ENCODE measurements at places on chromosomes 12 and 14. TPM values are rescaled to one million over a fixed set of nuclear protein-coding genes. Genes with fewer than 3 reads are reported as not detected.
A peak's percentile ranks its signal among the peaks of the same experiment; 100 is the strongest.

- H3K27me3 ChIP-seq: no peaks in the 10 kb centered on the region
- no peak overlapping the region for H3K4me3 ChIP-seq
- H3K4me1 ChIP-seq: no peaks in the 10 kb centered on the region
- DNase-seq: no peak
- H3K27ac ChIP-seq: no peak overlapping the region
Observed at GRCh38 chr12:2457215-2457932, 337.4 kb upstream of the FKBP4 start.

Gene TMPRSS12
- not detected for total RNA-seq

- H3K36me3 ChIP-seq: no peaks in the 10 kb centered on the region
- no peak for DNase-seq
- H3K4me1 ChIP-seq: no peaks in the 10 kb centered on the region
- H3K27ac ChIP-seq: no peak overlapping the region
Observed at GRCh38 chr12:24034160-24034559, 84.7 kb upstream of the SOX5 start.

DNA sequence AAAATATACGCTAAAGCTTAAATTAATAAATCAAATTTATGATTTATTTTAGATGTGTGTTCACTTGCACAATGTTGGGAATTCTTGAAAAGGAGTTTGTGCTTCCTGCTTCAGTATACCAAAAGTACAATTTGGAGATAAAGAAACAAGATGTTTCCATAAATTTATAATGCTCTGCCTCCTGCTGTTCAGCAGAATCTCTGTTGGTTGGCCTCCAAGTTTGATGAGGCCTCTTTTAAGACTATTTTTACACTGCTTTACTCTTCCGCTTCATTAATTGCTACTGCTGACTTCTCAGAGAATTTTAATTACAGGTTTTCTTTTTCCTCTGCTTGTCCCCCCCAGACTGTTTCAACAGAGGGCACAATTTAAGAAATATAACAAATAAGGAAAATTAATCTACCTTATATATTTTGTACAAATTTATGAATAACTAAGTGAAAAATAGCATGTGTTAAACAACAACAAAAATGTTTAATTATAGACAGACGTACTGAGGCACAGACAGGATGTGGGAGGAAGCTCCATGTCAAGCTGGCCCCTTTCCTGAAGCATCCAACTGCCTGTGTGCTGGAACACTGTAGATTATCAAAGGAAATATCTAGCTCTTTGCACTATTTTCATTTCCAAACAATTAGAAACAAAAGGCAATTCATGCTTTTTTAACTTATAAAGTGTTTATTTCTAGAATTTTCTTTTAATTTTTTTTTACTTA, 83.9 kb downstream of the PIK3C2G start:
- DNase-seq: no peak
- no peaks in the 10 kb centered on the region for H3K36me3 ChIP-seq
- no peak overlapping the region for H3K4me3 ChIP-seq
- no peak overlapping the region for H3K27ac ChIP-seq

GRCh38 chr12:125282921-125283320, 217.7 kb downstream of the AACS start:
- no peak for DNase-seq
- no peaks in the 10 kb centered on the region for H3K4me1 ChIP-seq
- no peak overlapping the region for H3K4me3 ChIP-seq
- no peaks in the 10 kb centered on the region for H3K27me3 ChIP-seq
- no peaks in the 10 kb centered on the region for H3K36me3 ChIP-seq
- H3K27ac ChIP-seq: no peak overlapping the region

DNA sequence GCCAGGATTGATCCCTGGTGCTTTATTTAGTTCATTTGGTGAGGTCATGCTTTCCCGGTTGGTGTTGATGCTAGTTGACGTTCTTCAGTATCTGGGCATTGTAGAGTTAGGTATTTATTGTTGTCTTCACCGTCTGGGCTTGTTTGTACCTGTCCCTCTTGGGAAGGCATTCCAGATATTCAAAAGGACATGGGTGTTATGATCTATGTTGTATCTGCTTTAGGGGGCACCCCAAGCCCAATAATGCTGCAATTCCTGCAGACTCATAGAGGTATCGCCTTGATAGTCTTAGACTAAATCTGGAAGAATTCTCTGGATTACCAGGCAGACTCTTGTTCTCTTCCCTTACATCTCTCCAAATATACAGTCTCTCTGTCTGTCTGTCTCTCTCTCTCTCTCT, 42.1 kb downstream of the AK7 start:
- DNase-seq: no peak
- H3K27me3 ChIP-seq: no peaks in the 10 kb centered on the region
- H3K36me3 ChIP-seq: no peaks in the 10 kb centered on the region
- no peaks in the 10 kb centered on the region for H3K4me1 ChIP-seq

Gene NEK9
- 36.3 TPM for total RNA-seq

Gene P2RX7
- 0.41 TPM for total RNA-seq

GRCh38 chr12:65313719-65314317, 35.3 kb downstream of the MSRB3 start:
- H3K27me3 ChIP-seq: no peaks in the 10 kb centered on the region
- no peak overlapping the region for H3K4me3 ChIP-seq
- H3K36me3 ChIP-seq: no peaks in the 10 kb centered on the region

Gene LPAR5
- 0.75 TPM for total RNA-seq

Gene PAN2
- total RNA-seq: 33.0 TPM

DNA sequence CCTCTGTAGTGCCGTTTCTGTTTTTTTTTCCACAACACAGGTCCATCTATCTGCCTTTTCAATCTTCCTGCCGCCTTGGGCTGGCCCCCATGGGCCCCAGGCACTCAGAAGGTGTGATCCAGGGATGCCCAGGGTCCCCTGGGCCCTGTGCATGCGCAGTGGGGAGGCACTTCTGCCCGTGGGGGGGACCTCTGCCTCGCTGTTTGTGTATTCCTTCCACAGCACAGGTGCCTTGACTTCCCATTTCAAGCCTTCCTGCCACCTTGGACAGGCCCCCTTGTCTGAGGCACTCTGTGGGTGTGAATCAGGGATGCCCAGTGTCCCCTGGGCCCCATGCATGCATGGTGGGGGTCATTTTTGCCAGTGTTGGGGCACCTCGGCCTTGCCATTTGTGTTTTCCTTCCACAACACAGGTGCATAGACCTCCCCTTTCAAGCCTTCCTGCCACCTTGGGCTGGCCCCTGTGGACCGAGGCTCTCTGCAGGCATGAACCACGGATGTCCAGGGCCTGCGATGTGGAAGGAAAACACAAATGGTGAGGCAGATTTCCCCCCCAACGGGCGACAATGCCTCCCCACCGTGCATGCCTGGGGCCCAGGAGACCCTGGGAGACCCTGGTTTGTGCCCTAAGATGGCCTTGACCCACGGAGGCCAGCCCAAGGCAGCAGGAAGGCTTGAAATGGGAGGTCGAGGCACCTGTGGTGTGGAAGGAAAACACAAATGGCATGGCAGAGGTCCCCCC, 366.5 kb downstream of the ALG10 start:
- no peaks in the 10 kb centered on the region for H3K27me3 ChIP-seq
- DNase-seq: no peak
- H3K27ac ChIP-seq: no peak overlapping the region
- no peak overlapping the region for H3K4me3 ChIP-seq

DNA sequence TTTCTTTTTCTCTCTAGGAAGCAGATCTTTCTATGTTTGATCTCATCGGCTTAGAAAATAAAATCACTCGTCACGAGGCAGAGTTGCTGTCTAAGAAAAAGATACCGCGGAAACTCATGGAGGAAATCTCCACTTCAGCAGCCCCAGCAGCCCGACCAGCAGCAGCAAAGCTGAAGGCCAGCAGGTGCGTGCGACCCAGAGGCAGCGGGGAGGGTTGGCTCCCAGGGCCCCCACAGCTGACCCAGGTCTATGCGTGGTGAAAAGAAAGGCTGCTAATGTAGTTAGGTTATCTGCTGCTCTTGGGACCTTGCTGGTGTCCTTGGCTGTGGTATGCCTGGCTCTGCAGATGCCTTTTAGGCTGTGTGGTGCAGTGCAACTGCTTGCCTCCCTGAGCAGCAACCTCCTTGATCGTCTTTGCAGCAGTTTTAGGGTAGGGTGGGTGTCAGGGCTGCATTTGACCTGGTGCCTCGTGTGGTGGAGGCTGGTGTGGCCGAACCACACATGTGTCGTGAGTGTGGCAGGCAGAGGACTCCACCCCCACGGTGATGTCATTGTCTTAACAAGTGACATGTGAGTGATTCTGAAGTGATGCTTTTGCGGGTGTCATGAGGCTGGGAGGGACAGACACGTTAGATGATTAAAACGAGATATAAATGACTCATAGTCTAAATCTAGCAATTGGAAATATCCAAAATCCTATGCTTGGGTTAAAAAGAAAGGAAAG, 68.6 kb downstream of the EP400 start:
- H3K36me3 ChIP-seq: peaks cover 75% of the 10 kb centered on the region
- H3K27ac ChIP-seq: no peak overlapping the region

- H3K4me3 ChIP-seq: peak overlapping the region; percentile 93
- DNase-seq: no peak
- no peaks in the 10 kb centered on the region for H3K27me3 ChIP-seq
- peaks cover 26% of the 10 kb centered on the region for H3K4me1 ChIP-seq
- no peaks in the 10 kb centered on the region for H3K36me3 ChIP-seq
- peak overlapping the region; percentile 96 for H3K27ac ChIP-seq
Observed at GRCh38 chr14:74085828-74086227, 1.1 kb downstream of the LIN52 start.

DNA sequence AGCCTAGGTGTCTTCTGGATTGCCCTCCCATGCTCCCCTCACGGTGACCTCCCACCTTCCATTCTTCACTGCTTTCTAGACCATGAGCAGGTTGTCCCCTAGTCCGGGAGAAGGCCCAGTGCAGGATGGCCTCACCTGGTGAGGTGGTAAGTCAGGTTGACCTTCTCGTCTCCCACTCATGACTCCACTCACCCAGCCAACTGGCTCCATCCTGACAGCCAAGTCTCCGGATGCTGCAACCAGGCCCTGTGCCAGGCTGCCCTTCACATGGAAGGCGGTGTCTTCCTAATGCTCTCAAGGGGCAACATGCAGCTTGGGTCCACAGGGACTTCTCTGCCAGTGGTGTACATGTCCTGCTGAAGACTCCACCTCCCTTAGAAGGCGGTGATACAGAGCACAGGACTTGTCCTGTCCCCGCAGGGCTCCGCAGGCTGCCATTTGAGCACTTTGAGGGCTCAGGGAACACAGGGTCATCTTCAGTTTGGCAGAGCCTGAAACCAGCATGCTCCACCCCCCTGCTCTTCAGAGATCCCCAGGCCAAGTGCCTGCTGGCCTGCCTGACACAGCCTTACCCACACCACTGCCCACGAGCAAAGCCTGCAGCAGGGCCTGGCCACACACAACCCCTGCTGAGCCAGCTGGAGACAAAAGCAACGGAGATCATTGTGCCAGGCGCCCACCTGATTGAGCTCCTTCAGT, 25.4 kb downstream of the BATF start:
- H3K27me3 ChIP-seq: no peaks in the 10 kb centered on the region
- peaks cover 15% of the 10 kb centered on the region for H3K4me1 ChIP-seq
- H3K27ac ChIP-seq: peak overlapping the region; percentile 18
- H3K4me3 ChIP-seq: no peak overlapping the region
- DNase-seq: peak; percentile 49
- no peaks in the 10 kb centered on the region for H3K36me3 ChIP-seq

Gene IKZF4
- 5.2 TPM for total RNA-seq

DNA sequence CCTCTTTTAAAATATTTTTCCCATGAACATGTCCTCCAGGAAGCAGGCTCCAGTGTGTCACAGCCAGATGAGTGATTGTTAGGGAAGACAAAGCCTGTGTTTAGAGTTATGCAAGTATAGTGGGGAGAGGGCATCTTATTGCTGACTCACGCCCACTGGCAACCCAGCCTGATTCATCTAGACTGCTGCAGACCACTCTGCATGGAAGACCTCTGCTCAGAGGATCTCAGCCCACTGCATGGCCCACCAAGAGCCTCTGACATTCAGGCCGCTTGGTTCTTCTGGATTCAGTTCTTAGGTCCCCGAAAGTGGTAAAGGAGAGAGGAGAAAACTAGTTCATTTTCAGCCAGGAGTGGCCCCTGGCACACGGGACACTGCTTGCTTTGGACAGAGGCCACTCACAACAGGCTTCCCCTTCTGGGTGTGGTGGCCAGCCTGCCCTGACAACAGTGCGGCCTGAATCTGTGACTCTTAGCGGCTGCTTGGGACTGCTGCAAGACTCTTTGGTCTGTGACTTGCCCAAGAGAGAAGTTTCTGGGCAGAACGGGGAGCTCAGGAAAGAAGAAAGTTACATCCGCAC, 266.3 kb downstream of the ZFP36L1 start:
- no peak for DNase-seq
- no peak overlapping the region for H3K4me3 ChIP-seq
- no peaks in the 10 kb centered on the region for H3K27me3 ChIP-seq
- H3K4me1 ChIP-seq: no peaks in the 10 kb centered on the region
- peak overlapping the region; percentile 57 for H3K27ac ChIP-seq

Gene SIX1
- total RNA-seq: 64.8 TPM

Gene TSPAN11
- 0.05 TPM for total RNA-seq

GRCh38 chr12:195951-196350, 18.0 kb downstream of the SLC6A12 start:
- H3K27me3 ChIP-seq: no peaks in the 10 kb centered on the region
- no peak overlapping the region for H3K27ac ChIP-seq
- no peaks in the 10 kb centered on the region for H3K36me3 ChIP-seq
- H3K4me3 ChIP-seq: no peak overlapping the region
- no peak for DNase-seq
- peaks cover 14% of the 10 kb centered on the region for H3K4me1 ChIP-seq

DNA sequence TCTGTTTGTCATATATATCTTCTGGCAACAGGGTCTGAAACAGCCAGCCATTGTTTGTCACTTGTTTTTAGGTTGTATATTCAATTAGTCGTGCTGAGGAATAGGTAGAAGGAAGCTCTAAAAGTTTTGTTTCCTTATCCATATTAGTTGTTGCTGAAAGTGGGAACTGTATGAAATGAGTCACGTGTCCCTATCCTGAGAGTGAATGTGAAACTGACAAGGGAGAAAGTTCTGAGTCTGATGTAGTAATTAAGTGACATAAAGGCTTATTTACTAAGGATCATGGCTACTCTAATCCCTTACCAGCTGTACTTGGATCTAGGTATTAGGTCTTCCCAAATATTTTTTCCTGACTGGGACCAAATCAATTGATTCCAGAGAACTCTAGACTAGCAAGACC, 16.4 kb downstream of the FAM234B start:
- no peak overlapping the region for H3K4me3 ChIP-seq
- no peaks in the 10 kb centered on the region for H3K36me3 ChIP-seq
- no peaks in the 10 kb centered on the region for H3K4me1 ChIP-seq
- H3K27me3 ChIP-seq: no peaks in the 10 kb centered on the region
